ENCODE measurements at places on chromosomes 5 and 9. TPM values are rescaled to one million over a fixed set of nuclear protein-coding genes. Genes with fewer than 3 reads are reported as not detected.
A peak's percentile ranks its signal among the peaks of the same experiment; 100 is the strongest.

The SLC36A3 gene
- not detected for polyA plus RNA-seq

The BAAT gene
- polyA plus RNA-seq: 0.04 TPM

The ACTBL2 gene
- polyA plus RNA-seq: not detected

The PIP5KL1 gene
- polyA plus RNA-seq: 7.9 TPM

The SEMA4D gene
- polyA plus RNA-seq: 0.68 TPM

The NRG2 gene
- 0.20 TPM for polyA plus RNA-seq

The ARSB gene
- polyA plus RNA-seq: 2.8 TPM

The PCDHGB7 gene
- polyA plus RNA-seq: 0.07 TPM

DNA sequence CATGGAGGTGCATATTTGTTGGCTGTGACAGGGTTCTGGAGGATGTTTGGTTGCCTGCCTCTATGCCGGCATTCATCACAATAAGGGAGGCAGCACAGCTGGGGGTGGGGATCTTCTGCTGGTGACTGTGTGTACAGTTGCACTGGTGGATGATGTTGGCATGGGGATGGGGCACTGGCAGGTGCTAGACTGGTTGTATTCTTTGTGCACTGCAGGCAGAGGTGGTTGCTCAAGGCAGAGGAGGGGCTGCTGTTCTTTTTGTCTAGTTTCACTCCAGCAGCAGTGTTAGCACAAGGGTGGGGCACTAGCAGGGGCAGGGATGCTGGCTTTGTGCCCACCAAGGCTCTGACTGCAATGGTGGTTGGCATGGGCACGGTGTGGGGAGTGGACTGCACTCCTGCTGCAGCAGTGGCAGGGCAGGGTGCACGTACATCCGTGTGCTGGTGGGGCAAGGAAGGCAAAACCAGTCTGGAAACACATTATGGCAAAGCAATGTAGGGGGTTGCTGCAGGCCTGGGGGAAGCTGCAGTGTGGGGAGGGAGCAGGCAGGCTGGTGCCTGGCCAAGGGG is 69.3 kb downstream of the ISOC1 start:
- no peak for DNase-seq

GRCh38 chr5:59276917-59277372 is 616.6 kb downstream of the PDE4D start:
- DNase-seq: no peak

- peak; percentile 89 for DNase-seq
Observed at GRCh38 chr9:79565245-79565644, 6.5 kb upstream of the TLE4 start.

DNA sequence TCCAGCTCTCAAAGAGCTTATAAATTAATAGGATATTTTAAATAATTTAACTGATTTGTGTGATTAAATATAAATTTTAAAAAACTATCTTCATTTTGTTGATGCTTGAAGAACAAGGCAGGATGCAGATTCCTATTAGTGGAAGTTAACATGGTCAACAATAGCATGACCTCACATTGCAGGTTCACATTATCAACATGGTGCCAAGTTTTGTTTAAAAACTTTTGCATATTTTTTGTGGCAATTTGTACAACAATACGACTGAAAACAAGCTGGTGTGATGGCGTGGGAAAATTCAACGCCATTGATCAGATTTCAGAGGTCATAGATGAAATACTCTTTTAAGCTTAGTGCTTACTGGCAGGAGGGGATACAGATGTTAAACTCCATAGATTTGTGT is 114.1 kb upstream of the MYO10 start:
- DNase-seq: no peak

GRCh38 chr5:169801781-169802180 is 164.7 kb downstream of the DOCK2 start:
- no peak for DNase-seq

GRCh38 chr5:65816729-65817128 is 94.7 kb downstream of the NLN start:
- no peak for DNase-seq

DNA sequence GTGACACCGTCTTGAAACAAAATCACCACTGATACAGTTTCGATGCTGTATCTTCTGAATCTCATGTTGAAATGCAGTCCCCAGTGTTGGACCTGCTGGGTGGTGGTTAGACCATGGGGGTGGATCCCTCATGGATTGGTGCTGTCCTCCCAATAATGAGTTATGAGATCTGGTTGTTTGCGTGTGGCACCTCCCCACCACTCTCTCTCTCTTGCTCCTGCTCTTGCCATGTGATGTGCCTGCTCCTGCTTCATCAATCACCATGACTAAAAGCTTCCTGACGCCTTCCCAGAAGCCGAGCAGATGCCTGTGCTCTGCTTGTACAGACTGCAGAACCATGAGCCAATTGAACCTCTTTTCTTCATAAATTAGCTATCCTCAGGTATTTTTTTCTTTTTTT is 15.2 kb upstream of the C5orf15 start:
- no peak for DNase-seq

DNA sequence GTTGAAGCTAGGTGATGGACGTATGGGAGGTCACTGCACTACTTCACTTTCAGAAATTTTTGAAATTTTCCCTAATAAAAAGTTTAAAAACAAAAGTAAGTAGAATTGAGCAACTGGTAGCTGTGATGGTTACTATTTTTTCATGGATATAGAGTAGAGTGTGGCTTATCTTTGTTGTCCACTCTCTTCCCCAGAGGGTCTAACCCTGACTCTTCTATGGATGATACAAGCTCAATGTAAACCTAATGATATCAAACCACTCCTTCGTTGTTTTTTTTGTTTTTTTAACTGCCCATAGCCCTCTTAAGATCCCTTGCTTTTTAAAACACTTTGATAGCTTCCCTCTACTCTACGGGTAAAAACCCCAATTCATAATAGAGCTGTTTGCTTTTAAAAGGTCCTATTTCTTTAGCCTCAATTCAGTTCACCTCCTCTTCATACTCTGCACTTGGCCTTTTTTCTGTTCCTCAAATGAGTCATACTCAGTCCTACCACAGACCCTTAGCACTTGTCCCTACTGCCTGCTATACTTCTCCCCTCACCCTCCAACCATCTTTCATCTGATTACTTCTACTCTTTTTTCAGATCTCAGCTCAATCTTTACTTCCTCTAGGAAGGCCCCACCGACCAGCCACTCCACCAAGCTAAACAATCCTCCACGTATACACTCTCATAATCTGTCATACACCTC is 2.6 kb downstream of the HDAC3 start:
- DNase-seq: no peak

- no peak for DNase-seq
Observed at GRCh38 chr5:143652108-143652700, 159.8 kb upstream of the HMHB1 start.

GRCh38 chr5:172162323-172162986 is 25.6 kb downstream of the STK10 start:
- no peak for DNase-seq

Measured in foreskin keratinocyte (primary cell).